ENCODE measurements at places on chromosomes 7 and 10.

- peaks cover 6% of the 10 kb centered on the region for H3K4me1 ChIP-seq
- no peak overlapping the region for H3K4me3 ChIP-seq
- H3K27ac ChIP-seq: no peak overlapping the region
Measured at GRCh38 chr10:22648547-22648961, 65.8 kb downstream of the PIP4K2A start.

- H3K4me1 ChIP-seq: no peaks in the 10 kb centered on the region
- no peak overlapping the region for H3K27ac ChIP-seq
- no peaks in the 10 kb centered on the region for H3K27me3 ChIP-seq
- no peak overlapping the region for H3K4me3 ChIP-seq
- no peak for DNase-seq
Measured at GRCh38 chr7:4050126-4050660, 631.9 kb upstream of the FOXK1 start.

GRCh38 chr10:122939856-122940543, 14.0 kb downstream of the C10orf88 start:
- H3K27me3 ChIP-seq: no peaks in the 10 kb centered on the region
- H3K4me1 ChIP-seq: no peaks in the 10 kb centered on the region
- H3K36me3 ChIP-seq: no peaks in the 10 kb centered on the region
- DNase-seq: no peak
- no peak overlapping the region for H3K4me3 ChIP-seq

- no peaks in the 10 kb centered on the region for H3K36me3 ChIP-seq
- DNase-seq: no peak
- H3K4me1 ChIP-seq: no peaks in the 10 kb centered on the region
- H3K4me3 ChIP-seq: no peak overlapping the region
- H3K27me3 ChIP-seq: no peaks in the 10 kb centered on the region
Measured at GRCh38 chr7:83791737-83792136, 142.8 kb upstream of the SEMA3E start.

DNA sequence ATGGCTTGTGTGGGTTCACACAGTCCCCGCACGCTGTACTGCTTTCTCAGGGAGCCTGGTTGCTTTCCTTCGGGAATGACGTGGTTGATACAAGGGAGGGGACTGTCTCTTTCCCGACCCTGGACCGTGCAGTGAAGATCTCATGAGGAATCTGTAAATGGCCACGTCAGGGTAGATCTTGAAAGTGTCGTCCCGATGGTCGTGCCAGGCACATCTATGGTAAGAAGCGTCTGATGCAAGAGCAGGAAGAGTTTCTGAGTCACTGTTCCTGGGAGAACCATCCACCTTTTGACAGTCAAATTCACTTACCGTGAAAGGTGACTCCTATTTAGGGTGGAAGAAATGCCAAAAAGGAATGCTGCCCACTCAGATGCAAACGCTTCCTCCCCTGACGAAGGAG, 500.4 kb downstream of the PTPRN2 start:
- no peaks in the 10 kb centered on the region for H3K27me3 ChIP-seq
- no peak overlapping the region for H3K27ac ChIP-seq
- H3K4me1 ChIP-seq: no peaks in the 10 kb centered on the region
- no peaks in the 10 kb centered on the region for H3K36me3 ChIP-seq
- H3K4me3 ChIP-seq: no peak overlapping the region
